Germinal center (tissue), 1 donor: ENCODE measurements at places on chromosomes 3 and 15.

- DNase-seq: no peak
These were observed 9.3 kb downstream of the WWTR1 start for GRCh38 chr3:149648525-149648924.

GRCh38 chr15:79682285-79682684 lies 214.5 kb downstream of the MTHFS start:
- no peak for DNase-seq

GRCh38 chr3:146160321-146160963 lies 542 bp downstream of the PLOD2 start:
- peak; percentile 2 for DNase-seq

DNA sequence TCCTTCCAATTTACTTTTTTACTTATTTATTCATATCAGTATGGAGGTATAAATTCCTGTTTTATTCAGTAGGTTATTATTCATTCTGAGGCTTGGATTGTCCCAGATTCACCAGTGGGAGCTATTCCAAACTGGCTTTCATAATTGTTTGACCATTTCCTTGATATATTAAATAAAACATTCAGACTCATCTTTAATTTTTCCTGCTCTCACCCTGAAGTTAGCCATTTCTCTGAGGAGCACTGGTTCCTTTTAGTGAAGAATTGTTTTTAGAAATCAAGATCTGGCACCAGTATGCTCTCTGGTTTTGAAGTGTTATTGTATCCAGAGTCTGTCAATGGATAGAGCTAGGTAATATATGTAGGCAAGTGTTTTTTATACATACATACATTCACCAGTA lies 66.9 kb upstream of the DCBLD2 start:
- DNase-seq: no peak

DNA sequence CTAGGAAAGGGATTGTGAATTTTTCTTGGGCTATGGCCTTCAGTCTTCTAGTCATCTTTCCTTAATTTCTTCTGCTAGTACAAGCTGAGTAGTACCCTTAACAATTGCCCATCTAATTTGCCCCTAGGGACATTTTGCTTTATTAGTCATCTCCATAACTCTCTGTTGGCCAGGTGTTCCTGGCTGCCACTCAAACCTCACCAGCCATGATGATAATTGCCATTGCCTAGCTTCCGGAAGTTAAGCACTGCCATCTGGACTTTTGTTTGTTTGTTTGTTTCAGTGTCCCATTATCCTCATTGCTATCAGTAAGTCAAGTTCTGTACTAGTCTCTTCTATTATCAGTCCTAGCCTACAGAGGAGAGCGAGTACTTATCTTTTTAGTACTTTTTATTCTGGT lies 36.6 kb upstream of the UBL7 start:
- DNase-seq: no peak

DNA sequence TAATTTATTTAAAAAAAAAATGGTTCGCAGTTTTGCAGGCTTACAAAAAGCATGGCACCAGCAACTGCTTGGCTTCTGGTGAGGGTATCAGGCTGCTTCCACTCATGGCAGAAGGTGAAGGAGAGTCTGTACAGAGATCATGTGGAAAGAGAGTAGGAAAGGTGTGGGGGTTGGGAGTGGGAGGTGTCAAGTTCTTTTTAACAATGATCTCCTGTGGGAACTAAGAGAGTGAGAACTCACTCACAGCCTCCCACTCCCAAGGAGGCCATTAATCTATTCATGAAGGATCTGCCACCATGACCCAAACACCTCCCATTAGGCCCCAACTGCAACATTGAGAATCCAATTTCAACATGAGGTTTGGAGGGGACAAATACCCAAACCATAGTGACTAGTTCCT lies 21.1 kb upstream of the ACTL6A start:
- no peak for DNase-seq

DNA sequence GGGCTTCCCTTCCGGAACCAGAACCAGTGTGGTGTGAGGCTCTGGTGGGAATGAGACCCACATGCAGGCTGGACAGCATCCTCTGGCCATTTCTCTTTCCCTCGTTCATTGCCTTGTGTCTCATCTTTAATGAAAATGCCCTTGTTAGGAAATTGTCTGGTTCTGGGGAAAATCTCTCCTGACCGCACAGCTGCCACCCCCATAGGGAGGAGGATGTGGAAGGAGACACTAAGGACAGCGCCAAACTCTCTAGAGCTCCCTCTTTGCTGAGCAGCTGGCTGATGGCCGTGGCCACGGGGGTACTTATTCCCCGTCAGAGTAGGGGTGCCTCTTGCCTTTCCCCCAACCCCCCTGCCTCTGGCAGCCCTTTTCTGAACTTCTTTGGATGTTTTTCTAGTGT lies 297.6 kb upstream of the C2CD4B start:
- no peak for DNase-seq

DNA sequence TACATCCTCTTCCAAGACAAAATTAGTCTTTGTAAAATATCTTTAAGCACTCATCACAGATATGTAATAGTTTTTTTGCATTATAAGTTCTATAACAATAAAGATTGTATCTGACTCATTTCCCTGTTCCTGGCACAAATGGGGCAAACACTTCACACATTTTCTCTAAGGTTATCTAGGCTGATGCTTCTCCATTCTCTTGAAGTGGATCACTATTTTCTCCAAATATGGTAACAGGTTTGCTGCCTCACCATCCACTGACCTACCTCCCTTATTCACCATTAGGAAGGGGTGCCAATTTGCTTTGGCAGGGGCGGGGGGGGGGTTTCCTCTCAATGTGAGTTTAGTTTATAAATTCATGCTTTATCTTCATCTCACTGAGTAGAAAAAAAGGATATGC lies 767.7 kb upstream of the LMCD1 start:
- no peak for DNase-seq

DNA sequence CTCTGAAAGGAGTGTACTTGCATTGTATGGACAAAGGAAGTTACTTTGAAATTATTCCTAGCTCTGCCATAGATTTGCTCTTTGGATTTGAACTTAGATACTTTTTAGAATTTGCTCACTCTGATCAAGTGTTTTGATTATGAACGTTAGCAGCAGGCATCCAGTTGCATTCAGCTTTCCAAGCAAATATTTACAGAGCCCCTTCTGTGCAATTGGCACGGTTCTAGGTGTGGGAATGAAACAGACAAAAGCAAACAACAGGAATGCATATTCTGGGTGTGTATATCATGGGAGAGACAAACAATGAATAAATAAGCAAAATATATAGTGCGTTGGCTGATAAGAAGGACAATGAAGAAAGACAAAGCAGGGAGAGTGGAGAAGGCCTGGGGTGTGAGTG lies 125.5 kb upstream of the ADAMTS9 start:
- DNase-seq: no peak

GRCh38 chr3:130907966-130908365 lies 14.1 kb downstream of the ATP2C1 start:
- DNase-seq: no peak

DNA sequence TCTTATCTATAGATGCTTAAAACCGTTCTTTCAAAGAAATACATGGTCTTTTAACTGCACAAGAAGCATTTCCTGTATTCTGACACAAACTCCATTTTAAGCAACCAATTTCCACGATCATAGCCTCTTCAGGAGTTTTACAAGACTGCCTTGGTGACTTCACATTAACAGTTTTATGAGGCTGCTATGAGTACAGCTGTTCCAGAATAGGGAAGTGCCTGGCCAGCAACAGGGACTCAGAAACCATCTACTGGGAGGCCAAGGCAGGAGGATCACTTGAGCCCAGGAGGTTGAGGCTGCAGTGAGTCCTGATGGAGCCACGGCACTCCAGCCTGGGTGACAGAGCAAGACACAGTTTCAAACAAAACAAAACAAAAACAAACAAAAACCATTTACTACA lies 78.4 kb downstream of the B3GNT5 start:
- no peak for DNase-seq

- peak; percentile 18 for DNase-seq
These were observed 21.0 kb upstream of the CA12 start for GRCh38 chr15:63402498-63403253.

- peak; percentile 32 for DNase-seq
These were observed 45.0 kb downstream of the ESYT3 start for GRCh38 chr3:138479438-138479863.

DNA sequence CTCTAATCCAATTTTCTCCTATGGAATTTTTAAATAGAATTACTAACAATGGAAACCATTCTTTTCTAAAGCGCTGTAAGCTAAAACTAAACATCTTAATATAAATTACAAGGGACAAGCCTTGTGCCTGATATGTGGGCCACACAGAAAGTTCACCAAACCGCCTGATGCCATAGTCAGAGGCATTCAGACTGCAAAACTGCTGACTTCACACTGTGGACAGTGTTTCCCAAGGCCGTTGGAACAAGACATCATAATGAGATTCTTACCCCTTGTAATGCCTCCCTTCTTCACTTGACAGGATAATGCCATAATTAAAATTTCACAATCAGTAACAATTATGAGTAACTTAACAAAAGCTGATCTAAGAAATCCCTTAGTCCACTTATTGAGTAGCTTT lies 14.9 kb downstream of the SH3GL3 start:
- no peak for DNase-seq

- DNase-seq: no peak
These were observed 114.9 kb downstream of the TNIK start for GRCh38 chr3:171345107-171345843.

GRCh38 chr3:17800232-17800631 lies 57.8 kb upstream of the TBC1D5 start:
- no peak for DNase-seq

- DNase-seq: no peak
These were observed 14.4 kb downstream of the RARB start for GRCh38 chr3:25442486-25442885.

DNA sequence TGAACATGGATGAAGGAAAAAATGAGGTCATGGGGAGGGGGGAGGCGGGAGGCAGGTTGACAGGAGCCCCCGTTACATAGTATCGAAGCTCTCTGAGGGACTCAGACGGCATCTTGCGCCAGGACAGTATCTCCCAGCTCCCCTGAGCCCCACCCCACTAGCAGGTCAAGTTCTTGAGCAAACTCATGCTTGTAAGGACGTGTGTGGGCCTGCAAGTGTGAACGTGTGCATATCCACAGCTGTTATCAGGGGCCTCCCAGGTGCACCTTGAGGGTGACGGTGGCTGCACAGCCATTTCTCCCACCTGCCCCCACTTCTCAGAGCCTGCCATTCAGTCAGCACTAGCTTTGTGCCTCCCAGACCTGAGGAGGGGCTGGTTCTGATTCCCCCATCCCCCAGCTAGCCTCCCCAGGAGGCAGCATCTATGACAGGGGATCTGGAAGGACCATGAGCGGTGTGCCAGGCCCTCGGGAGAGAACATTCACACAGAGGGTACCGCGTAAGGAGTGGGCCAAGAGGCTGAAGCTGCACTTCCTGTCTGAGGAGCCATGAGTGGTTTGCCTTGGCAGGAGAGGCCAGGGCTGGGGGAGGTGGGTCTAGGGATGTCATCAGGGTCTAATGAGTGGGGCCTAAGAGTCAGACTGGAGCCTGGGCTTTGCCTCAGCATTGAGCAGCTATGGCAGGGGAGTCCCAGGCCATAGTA lies 2.9 kb downstream of the SEMA3F start:
- DNase-seq: no peak

- DNase-seq: no peak
These were observed 360.6 kb upstream of the SGO1 start for GRCh38 chr3:20546636-20547035.

DNA sequence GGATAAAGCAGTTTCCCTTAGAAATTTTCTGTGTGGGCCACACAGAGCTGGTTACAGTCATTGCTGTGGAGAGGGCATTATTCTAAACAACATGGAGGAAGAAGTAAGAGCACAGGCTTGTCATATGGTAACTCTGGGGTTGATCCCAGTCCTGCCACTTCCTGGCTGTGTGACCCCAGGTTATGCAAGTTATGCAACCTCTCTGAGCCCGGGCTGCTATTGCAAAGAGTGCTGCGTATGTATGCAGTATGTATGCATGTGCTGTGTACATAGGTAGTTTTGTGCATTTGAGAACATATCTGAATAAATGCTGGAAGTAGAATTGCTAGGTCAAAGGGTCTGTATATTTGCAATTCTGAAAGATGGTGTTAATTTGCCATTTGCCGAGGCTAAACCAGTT lies 9.2 kb downstream of the SPSB4 start:
- no peak for DNase-seq

GRCh38 chr3:183427876-183428446 lies 458 bp downstream of the MCF2L2 start:
- DNase-seq: peak; percentile 60

GRCh38 chr3:16024548-16024947 lies 149.9 kb upstream of the GALNT15 start:
- DNase-seq: no peak

- no peak for DNase-seq
These were observed 8.6 kb downstream of the PAK6 start for GRCh38 chr15:40247406-40247971.

DNA sequence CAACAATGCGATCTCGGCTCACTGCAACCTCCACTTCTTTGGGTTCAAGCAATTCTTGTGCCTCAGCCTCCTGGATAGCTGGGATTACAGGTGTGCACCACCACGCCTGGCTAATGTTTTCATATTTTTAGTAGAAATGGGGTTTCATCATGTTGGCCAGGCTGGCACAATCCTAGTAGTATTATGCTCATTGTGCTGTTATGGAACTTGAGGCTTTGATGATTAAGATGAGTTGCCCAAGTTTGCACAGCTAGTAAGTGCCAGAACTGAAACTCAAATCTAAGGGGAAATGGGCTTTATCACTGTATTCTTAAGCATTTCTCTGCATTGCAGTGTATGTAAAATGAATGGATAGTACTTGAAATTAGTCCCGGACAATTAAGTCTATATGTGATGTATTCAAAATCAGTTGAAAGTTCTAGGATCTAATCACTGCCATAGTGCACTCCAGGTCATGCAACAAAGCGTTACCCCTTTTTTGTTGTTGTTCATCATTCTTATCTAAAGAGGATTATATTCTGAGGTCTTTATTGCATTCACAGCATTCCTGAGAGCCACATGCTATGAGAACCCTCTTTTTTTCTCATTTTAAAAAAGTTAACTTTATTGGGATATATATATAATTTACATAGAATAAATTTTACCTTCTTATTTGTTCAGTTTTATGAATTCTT lies 378.7 kb upstream of the CNTN6 start:
- DNase-seq: no peak

DNA sequence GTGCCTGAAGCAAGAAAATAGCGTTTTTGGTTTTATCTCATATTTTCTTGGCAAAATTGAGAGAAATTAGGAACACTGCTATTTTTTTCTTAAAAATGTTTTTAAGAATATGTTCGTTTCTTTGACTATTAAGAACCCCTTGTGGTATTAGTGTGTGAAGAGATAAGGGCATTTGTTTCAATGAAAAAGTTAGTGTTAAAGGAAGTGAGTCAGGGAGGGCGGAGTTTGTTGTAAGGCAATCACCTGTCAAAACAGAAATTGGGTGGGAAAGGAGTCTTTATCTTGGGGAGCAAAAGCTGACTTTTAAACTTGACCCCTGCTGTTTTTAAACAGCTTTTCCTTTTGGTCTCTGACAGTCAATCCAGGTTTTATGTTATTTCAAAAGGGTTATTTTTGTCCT lies 4.2 kb downstream of the RAP2B start:
- DNase-seq: no peak

DNA sequence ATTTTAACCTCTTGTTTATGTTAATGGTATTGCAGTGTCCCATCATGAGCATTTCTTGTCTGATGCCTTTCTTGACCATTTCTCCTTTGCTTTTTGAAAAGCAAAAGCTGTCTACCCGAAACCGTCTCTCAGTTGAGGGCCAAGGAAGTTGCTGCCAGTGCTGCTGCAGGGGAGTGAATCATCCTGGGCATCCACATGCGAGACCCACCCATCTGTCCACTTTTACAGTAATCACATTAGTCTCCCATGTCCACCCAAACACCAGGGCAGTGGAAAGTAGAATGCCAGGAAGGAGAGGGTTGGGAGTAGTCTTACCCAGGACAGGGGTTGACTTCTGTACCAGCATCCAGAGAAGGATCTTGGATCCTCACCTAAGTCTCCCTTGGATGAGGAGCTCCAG lies 48.6 kb upstream of the TEX264 start:
- DNase-seq: no peak
